ENCODE measurements at places on chromosomes 16 and 17. TPM values are rescaled to one million over a fixed set of nuclear protein-coding genes. Genes with fewer than 3 reads are reported as not detected.

- no peak for DNase-seq
- H3K27ac ChIP-seq = no peak overlapping the region
- H3K36me3 ChIP-seq = peaks cover 17% of the 10 kb centered on the region
- H3K4me3 ChIP-seq = no peak overlapping the region
- H3K4me1 ChIP-seq = no peaks in the 10 kb centered on the region
These were observed 25.2 kb upstream of the ERN1 start for GRCh38 chr17:64155129-64155528.

The DRC3 gene
- total RNA-seq = not detected

The FSCN2 gene
- total RNA-seq = 0.33 TPM

The PRDM7 gene
- not detected for total RNA-seq

- no peak overlapping the region for H3K27ac ChIP-seq
- peaks cover 2% of the 10 kb centered on the region for H3K4me1 ChIP-seq
These were observed 17.7 kb downstream of the VASN start for GRCh38 chr16:4389051-4389955.

DNA sequence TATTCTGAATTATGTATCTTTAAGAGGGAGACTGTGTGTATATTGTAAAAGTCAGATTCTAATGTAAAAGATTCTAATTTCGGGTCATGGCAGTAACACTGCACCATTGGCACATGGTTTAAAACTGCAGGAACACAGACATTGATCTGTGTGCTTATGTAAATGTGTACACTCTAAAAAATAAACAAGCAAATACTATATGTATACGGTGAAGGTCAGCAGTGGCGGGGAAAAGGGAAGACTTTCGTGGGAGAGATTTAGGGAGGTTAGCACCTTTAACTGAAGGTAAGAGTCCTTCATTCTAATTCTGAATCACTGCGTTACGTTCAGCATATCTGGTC, 157.8 kb upstream of the FAM20A start:
- H3K4me3 ChIP-seq = no peak overlapping the region
- peaks cover 22% of the 10 kb centered on the region for H3K4me1 ChIP-seq
- no peak overlapping the region for H3K27ac ChIP-seq
- DNase-seq = no peak

The SLC16A6 gene
- 5.6 TPM for total RNA-seq

GRCh38 chr17:19424934-19425868, 14.2 kb downstream of the RNF112 start:
- no peak for DNase-seq
- no peaks in the 10 kb centered on the region for H3K36me3 ChIP-seq
- H3K27me3 ChIP-seq = peaks cover 6% of the 10 kb centered on the region
- H3K4me1 ChIP-seq = no peaks in the 10 kb centered on the region
- H3K27ac ChIP-seq = no peak overlapping the region

The SEC14L1 gene
- total RNA-seq = 57.4 TPM

The SPNS2 gene
- 0.29 TPM for total RNA-seq

The COX10 gene
- total RNA-seq = 24.0 TPM

GRCh38 chr17:59427996-59428395, 96.5 kb downstream of the YPEL2 start:
- H3K4me1 ChIP-seq = peaks cover 18% of the 10 kb centered on the region
- no peak overlapping the region for H3K27ac ChIP-seq
- peaks cover 4% of the 10 kb centered on the region for H3K27me3 ChIP-seq

The KCNH6 gene
- not detected for total RNA-seq

GRCh38 chr16:53235851-53236250, 181.1 kb downstream of the CHD9 start:
- no peak overlapping the region for H3K4me3 ChIP-seq
- no peak overlapping the region for H3K27ac ChIP-seq
- H3K36me3 ChIP-seq = peaks cover 23% of the 10 kb centered on the region
- H3K4me1 ChIP-seq = no peaks in the 10 kb centered on the region

DNA sequence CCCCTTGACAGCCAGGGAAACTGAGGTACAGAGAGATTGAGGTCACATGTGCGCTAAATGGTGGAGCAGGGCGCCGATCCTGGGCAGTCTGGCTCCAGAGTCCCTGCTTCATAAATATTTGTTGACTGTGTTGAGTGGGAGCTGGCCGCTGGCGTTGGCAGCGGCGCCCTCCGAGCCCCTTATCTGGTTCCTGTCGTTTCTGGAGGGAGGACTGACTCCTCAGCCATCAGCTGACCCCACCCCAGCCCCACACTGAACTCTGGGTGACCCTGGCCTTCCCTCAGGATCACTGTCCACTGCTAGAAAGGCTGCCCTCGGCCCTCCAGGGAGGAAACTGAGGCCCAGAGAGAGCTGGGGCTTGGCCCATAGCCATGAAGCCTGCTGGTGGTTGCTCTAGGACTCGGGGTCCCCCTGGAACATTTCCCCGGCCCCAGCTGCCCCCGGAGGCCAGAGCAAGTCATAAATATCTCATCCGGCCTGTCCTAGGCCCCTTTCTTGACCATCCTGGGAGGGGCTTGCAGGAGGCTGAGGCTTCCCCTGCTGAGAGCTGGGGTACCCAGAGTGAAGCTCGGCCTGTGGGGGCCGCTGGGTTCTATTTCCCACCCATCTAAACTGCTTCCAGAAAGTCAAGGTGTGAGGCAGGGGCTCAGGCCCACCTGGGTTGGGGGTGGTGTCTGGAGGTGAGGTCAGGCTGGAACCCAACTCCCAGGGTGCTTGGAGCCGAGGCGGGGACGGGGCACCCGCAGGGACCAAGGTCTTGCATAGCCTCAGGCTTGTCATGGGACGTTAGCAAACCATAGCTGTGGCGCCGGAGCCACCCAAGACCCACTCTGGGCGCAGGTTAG, 51.7 kb upstream of the GSE1 start:
- peaks cover 36% of the 10 kb centered on the region for H3K4me1 ChIP-seq
- H3K27me3 ChIP-seq = no peaks in the 10 kb centered on the region
- DNase-seq = no peak
- no peak overlapping the region for H3K27ac ChIP-seq
- H3K4me3 ChIP-seq = no peak overlapping the region

GRCh38 chr17:56141046-56141839, 12.0 kb upstream of the ANKFN1 start:
- H3K4me3 ChIP-seq = no peak overlapping the region
- no peak for DNase-seq
- H3K4me1 ChIP-seq = no peaks in the 10 kb centered on the region
- H3K36me3 ChIP-seq = no peaks in the 10 kb centered on the region
- no peak overlapping the region for H3K27ac ChIP-seq

The FOXL1 gene
- not detected for total RNA-seq

Data from activated CD4-positive, alpha-beta T cell treated with anti-CD3 and anti-CD28 coated beads, Interleukin-2, amount 10 ng/mL, durations not matched to agents 7 days and 5 days (primary cell).